ENCODE measurements at places on chromosomes 2 and 18.

DNA sequence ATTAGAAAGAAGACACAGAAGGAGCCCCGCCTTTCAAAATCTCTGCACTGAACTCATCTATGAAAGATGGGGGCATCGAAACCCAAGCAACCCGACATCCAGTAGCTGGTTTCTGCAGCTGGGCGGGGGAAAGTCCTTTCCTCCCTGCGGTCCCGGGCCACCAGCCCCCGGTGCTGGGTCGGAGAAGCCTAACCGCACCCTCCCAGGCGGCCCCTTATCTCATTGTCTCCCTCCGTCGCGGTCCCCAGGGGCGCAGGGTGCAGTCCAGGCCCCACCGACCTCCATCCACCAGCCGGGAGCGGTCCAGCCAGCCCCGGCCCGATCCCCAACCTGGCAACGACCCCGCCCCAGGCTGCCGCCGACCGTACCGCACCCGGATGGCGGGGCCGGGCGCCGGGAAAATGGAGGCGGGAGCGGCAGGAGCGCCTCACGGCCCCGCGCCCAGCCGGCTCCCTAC lies 452 bp downstream of the RAPH1 start:
- peak; percentile 59 for DNase-seq

- DNase-seq = no peak
Observed at GRCh38 chr2:135636982-135637381, 104.7 kb upstream of the UBXN4 start.

- no peak for DNase-seq
Observed at GRCh38 chr2:133982256-133982655, 271.6 kb upstream of the MGAT5 start.

GRCh38 chr2:67619204-67619603 lies 222.1 kb downstream of the ETAA1 start:
- DNase-seq = no peak

GRCh38 chr2:4973973-4974372 lies 718.2 kb upstream of the SOX11 start:
- no peak for DNase-seq

GRCh38 chr18:39806525-39806924 lies 2148.5 kb upstream of the PIK3C3 start:
- no peak for DNase-seq

DNA sequence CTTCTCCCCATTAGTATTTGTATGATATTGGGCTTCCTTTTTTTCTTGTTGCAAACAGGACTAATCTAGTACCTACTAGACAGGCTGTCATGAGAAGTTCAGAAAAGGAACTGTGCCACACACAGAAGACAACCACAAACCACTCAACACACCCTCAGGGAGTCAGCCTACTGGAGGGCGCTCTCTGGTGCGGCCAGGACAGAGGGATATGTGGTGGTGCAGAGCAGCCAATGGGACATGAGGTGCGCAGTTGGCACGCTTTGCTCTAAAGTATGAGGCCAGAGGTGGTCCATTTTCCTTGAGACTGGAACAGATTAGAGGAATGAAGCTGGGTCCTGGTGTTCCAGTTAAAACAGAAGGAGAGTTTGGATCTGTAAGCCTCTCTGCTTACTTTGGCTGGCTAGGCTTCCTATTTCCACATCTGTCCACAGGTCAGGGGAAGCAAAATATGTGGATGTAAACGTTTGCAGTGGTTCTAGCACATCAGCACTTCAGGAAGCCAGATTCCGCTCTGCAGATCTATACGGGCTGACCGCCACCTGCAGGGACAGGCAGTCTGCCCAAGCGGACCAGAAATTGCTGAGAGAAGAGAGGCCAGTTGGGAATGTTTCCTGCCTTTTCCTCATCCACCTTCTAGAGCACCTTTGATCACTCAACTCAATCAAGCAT lies 114.1 kb downstream of the GFPT1 start:
- no peak for DNase-seq

DNA sequence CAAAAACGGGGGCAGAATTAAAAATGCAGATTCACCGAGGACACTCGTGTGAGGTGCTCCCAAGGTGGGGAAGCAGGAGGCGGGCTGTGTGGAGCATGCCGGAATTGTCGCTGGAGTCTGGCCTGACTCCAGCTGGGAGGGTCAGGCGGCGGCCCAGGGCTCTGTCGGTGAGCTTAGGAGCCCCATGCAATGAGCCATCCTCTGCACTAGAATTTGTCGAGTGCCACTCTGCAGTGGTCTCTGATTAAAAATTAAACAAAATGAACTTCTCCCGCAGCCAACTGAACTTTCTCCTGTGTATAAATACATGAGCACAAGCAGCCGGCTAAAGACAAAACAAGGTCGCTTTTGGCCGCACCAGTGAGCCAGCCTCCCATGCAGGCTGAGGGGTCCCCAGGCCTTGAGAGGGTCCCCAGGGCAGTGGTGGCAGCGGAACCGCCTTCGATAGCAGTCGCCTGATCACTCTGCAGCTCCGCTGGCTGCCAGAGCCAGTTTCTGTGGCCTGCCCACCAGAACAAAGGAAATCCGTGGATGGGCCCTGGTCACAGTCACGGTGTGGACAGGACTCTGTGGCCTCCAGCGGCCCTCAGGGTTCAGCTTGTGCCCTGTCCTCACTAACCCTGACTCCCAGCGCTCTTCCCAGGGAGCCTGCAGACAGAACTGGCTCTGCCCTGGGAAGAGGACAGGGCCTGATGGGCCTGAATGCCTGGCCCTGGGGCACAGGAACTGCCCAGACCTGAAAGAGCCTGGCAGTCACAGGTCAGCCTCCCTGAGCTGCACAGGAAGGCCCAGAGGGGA lies 201.3 kb downstream of the EIPR1 start:
- no peak for DNase-seq

GRCh38 chr18:27061488-27062095 lies 123.5 kb downstream of the CHST9 start:
- no peak for DNase-seq

DNA sequence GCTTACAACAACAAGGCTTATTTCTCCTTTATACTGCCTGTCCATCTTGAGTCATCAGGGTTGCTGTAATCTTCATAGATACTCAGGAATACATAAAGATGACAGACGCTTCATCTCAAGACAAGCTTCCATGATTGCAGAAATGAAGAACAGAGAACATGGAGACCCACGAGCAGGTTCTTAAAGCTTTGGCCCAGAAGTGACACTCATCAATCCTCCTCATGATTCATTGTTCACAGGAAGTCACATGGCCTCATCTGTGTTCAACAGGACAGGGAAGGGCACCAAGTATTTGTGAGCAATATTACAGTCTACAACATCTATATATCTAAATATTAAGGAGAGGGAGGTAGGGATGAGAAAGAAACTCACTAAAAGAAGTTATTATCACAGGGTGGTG lies 36.5 kb upstream of the PGAP1 start:
- no peak for DNase-seq

GRCh38 chr18:34506198-34506597 lies 203.9 kb upstream of the DTNA start:
- DNase-seq = no peak

DNA sequence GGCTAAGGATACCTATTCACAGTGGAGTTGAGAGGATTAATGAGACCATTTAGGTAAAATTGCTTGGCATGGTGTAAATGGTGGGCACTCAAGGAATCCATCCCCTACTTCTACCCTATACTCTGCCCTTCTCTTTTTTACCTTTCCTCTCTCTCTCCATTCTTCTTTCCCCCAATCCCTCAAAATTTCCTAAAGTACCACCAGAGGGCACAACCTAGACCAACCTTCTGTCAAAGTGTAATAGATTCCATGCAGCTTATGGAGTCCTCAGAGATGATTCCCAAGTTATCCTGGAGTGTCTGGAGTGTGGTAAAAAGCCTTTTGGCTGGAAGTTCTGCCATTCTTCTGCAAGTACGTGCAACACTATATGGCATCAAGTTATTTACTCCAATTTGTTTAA lies 33.0 kb upstream of the CCDC195 start:
- no peak for DNase-seq

DNA sequence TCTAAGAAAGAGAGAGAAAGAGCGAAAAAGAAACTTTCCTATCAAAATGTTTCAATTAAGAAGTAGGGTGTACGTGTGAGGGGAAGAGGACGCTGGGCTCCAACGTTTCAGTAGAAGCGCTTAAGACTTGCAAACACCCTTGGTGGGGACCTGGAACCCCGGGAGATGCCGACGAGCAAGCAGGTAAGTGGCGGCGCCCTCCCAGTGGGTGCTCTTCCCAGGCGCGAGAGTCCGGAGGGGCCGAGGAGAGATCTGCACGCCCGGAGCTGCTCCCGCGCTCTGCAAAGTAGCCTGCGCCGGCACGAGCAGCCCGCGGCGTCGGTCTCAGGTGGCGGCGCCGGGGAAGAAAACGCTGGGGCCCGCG lies 678 bp upstream of the OTX1 start:
- DNase-seq = peak; percentile 30

DNA sequence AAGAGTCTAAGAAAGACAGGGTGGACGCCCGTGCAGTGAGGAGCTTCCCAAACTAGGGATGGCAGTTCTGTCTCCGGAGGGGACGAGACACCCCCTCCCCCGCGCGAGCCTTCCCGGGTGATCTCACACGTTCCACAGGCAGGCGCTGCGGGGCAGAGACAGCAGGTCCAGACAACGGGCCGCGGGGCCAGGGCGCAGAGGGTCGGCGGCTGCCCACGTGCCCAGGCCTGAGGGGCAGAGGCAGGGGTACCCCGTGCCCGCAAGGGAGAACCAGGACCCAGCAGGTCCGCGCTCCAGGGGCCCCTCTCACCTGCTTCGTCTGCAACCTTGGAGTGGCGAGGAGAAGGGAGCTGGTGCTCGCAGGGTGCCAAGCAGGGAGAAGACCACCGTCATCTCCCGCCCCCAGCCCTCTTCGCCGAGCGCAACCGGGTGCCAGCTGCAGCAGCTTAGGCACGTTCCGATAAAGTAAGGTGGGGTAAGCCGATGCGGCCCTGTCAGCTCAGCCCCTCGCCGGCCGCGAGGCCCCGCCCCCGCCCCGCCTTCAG lies at the start of gene GPR155:
TSS of gene GPR155 (minus strand) at position 467 of the 545 bp plus-strand sequence. CDS start 5,073 bp downstream, outside the sequence.
- peak; percentile 64 for DNase-seq

DNA sequence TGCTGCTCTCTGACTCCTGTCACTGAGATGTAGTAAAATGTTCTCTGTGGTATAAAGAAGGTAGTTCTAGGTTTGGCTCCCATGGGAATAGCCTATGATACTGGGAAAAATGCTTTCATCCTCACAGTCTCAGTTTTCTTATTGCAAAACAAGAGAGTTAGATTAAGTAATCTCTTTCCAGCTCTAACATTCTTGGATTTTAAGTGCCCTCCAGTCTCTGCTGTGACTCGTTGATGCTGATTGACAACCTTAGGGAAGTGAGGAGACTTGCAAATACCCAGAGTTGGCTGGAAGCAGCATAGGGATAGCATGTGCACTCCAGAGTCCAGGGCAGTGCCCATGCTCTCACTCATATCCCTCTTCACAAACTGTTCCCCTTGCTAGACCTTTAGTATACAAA lies 534.9 kb downstream of the SLC4A3 start:
- no peak for DNase-seq

GRCh38 chr2:218807626-218808025 lies 24.0 kb downstream of the PRKAG3 start:
- DNase-seq = no peak

- no peak for DNase-seq
Observed at GRCh38 chr18:55552526-55553189, 35.3 kb downstream of the TCF4 start.

GRCh38 chr2:1964659-1965058 lies 220.3 kb upstream of the PXDN start:
- no peak for DNase-seq

DNA sequence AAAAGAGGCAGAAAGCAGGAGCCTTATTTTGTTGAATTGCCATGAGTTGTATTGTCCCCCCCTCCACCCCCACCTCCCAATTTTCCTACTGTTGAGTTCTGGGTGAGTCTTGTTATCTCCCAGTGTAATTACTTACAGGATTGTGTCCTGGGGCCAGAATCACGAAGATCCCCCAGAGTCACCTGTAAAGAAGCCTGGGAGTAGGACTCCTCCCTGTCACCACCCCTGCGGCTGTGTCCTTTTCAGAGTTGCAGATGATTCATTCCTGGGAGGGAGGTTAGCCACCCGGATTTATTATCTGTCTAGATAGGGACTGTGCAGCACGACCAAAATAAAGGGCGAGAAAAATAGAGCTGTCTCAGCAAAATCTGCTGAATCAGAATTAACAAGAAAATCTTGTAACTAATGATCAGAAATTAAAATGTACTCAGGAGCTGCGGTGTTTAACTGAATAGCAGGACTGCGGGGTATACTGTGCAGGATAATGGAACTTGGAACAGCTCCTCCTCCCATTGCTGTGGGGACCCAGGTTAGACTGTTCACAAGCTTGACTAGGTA lies 81.7 kb upstream of the CAPN13 start:
- DNase-seq = no peak

- DNase-seq = no peak
Observed at GRCh38 chr2:76050196-76050595, 339.5 kb upstream of the GCFC2 start.

GRCh38 chr18:45167631-45168280 lies 447.5 kb upstream of the SLC14A2 start:
- DNase-seq = no peak

- no peak for DNase-seq
Observed at GRCh38 chr2:110843959-110844510, 111.7 kb downstream of the ACOXL start.

- peak; percentile 62 for DNase-seq
Observed at GRCh38 chr2:97714084-97714949, 941 bp downstream of the ZAP70 start.

GRCh38 chr18:3648641-3649040 lies 198.7 kb downstream of the TGIF1 start:
- no peak for DNase-seq

DNA sequence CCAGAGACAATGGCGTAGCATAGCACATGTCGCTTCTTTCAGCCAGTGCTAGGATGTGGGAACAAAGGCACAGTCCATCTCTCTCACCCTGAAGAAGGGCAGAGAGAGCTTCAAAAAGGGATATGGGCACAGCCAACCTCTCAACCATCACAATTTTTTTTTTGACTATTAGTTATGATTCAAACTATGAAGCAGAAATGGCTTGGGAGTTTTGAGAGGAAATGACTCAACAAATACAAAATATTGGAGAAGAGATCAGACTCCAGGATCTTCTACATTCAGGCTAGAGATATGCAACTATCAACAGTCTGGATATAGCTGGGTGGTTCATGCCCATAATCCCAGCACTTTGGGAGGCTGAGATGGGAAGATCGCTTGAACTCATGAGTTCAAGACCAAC lies 109.1 kb downstream of the MCFD2 start:
- no peak for DNase-seq

DNA sequence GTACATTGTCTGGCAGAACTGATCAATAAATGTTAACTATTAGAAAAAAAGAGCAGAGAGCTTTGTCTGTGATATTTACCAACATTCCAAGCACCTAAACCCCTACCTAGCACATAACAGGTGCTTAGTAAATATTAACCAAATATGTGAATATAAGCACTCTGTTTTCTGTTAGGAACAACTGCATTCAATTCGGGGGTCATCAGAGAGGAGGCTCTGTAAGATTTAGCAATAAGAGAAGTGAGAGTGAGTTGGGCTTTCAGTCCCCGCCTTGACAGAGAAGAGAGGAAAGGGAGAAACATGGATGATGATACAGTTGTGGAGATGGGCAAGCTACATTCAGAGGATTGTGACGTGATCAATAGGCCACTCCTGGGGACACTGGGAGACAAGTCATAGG lies 47.7 kb downstream of the MYOM1 start:
- no peak for DNase-seq

Measured in activated CD8-positive, alpha-beta T cell treated with anti-CD3 and anti-CD28 coated beads for 36 hours (primary cell).